GM23248 (cell line): ENCODE measurements at places on chromosomes 7 and 10.

DNA sequence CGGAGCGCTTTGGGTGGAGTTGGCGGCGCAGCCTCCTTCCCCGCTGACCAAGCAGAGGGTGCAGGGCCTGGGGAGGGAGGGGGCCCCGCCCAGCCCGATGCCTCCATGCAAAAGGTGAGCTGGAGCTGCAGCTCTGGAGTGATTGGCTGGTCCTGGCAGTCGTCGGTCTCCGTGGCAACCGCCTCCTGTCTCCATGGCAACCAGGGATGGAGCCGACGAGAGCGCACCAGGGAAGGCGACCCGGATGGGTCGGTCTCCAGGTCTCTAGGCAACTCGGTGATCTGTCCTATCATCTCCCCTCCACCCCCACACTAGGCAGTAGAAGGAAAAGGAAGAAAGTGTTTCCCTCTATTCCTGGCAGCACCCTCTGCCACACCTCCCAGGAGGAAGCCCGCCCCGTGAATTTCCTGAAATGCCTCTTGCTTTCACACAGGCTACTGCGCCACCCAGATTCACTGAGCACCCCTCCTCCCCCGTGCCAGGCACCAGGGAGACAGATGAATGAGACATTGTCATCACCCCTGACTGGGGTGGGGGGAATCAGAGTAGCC is 647 bp upstream of the NACAD start:
- peak; percentile 52 for DNase-seq

- DNase-seq, result peak; percentile 79
These were observed 10.7 kb downstream of the CUTC start for GRCh38 chr10:99742701-99743100.

- no peak for DNase-seq
These were observed 63.0 kb downstream of the PIP4K2A start for GRCh38 chr10:22651276-22651980.

DNA sequence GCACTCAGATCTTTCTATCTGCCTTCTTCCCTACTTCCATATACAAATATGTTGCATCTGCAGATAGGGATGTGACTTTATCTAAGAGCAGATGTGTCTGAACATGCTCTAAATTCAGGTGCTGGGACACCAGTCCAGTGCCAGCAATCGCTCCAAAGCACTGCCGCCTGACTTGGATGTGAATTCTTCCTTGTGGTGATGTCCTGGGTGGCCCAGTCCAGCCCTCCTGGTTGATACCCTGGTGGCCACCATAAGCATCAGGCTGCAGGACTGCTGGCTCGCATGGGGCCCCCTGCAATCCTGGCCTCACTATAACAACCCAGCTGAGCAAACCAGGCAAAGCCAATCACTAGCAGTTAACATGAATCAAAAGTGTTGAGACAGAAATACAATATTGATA is 149.2 kb upstream of the PDE1C start:
- DNase-seq, result no peak

DNA sequence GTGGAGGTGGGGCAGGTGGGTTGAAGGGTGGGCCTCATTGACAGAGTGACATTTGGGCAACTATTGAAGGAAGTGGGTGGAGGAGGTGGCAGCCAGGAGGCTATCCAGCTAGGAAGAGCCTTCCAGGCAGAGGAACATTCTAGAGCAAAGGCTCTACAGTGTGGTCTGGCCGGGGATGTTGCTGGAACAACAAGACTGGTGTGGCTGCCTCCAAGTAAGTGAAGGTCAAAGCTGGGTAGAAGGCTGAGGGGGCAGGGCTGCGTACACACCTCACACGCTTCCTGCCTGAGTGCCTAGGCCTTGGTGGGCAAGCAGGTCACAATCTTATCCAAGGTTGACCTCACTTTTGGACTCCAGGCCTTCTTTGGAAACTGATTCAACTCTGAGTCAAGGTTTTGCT is 6.6 kb downstream of the CPA1 start:
- no peak for DNase-seq
